ENCODE measurements at places on chromosomes 16 and 17. TPM values are rescaled to one million over a fixed set of nuclear protein-coding genes. Genes with fewer than 3 reads are reported as not detected.
A peak's percentile ranks its signal among the peaks of the same experiment; 100 is the strongest.

Gene PYCARD
- 65.7 TPM for total RNA-seq

Gene CDH1
- 42.7 TPM for total RNA-seq

Gene TMEM220
- total RNA-seq = not detected

Gene SULT1A4
- total RNA-seq = 1.3 TPM

Gene COX11
- total RNA-seq = 50.0 TPM

Gene NEUROD2
- total RNA-seq = not detected

Gene LRRC37A
- total RNA-seq = 1.8 TPM

Gene SKAP1
- 38.4 TPM for total RNA-seq

Gene DNAI2
- total RNA-seq = 0.15 TPM

GRCh38 chr16:22375117-22375962 lies 921 bp upstream of the CDR2 start:
- no peak for DNase-seq

DNA sequence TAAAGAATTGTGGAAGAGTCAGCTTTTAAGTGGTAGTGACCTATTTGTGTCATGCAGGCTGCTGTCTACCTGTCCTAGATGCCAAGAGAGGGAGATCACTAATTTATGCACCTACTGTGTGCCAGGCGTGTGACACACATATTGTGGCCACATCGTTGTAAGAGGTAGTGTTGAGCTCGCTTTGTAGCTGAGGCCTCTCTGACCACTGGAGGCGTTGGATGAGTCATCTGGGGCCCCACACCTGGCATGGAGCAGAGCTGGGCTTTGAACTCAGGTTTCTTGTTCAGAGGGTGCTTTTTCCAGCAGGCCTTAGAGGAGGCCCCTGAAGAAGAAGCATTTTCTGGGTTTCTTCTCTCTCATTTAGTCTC lies 52.3 kb upstream of the LGALS9 start:
- DNase-seq = peak; percentile 57

GRCh38 chr17:73396431-73397277 lies 84.9 kb upstream of the CDC42EP4 start:
- no peak for DNase-seq

GRCh38 chr16:7037495-7037894 lies 295.1 kb upstream of the RBFOX1 start:
- DNase-seq = no peak

DNA sequence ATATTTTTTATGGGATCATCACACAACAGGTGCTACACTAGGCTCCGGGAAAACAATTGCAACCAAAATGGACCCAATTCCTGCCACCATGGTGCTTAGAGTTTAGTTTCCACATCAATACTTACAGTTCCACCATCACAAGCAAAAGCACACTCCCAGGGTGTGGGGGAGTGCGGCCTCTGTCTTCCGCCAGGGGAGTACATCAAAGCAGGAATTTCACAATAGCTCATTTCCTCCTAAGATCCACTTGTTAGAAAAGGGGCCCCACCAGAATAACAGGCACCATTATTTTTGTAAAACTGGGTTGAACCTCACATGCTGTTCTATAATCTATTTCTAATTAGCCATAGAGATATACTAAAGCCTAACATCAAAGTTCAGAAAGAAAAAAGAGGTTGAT lies 44.3 kb upstream of the PSMD7 start:
- DNase-seq = no peak

- no peak for DNase-seq
Observed at GRCh38 chr16:57147381-57148221, 38.2 kb downstream of the PSME3IP1 start.

DNA sequence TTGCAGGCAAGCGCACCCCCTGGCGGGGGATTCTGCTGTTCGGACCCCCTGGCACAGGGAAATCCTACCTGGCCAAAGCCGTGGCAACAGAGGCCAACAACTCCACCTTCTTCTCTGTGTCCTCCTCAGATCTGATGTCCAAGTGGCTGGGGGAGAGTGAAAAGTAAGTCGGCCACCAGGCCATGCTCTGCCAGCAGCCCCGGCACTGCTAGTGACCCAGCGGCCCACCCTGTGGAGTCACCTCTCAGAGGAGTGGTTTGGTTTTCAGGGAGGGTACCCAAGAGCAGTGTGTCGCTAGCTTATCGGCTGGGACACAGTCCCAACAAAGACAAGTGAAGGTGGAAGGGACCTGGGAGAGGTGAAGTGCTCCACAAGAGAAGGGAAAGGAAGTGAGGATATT lies 8.2 kb downstream of the VPS4A start:
- no peak for DNase-seq

GRCh38 chr16:23678430-23679273 lies at the start of gene PLK1:
TSS of gene PLK1 (plus strand) at chr16:23678889. CDS start at chr16:23678933, 44 bp downstream.
- DNase-seq = peak; percentile 37

- no peak for DNase-seq
Observed at GRCh38 chr17:52276381-52277008, 118.0 kb upstream of the CA10 start.

GRCh38 chr17:57595947-57596695 lies 149.0 kb downstream of the CCDC182 start:
- no peak for DNase-seq

- DNase-seq = peak; percentile 94
Observed at GRCh38 chr17:72422505-72423285, 301.9 kb downstream of the SOX9 start.

DNA sequence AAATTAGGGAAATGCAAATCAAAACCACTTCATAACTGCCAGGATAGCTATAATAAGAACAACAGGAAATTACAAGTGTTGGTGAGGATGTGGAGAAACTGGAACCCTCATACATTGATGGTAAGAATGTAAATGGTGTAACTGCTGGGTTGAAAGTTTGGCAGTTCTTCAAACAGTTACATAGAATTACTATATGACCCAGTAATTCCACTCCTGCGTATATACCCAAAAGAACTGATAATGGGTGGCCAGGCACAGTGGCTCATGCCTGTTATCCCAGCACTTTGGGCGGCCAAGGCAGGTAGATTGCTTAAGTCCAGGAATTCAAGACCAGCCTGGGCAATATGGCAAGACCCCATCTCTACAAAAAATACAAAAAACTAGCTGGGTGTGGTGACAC lies 4.5 kb upstream of the CMTM4 start:
- DNase-seq = no peak

DNA sequence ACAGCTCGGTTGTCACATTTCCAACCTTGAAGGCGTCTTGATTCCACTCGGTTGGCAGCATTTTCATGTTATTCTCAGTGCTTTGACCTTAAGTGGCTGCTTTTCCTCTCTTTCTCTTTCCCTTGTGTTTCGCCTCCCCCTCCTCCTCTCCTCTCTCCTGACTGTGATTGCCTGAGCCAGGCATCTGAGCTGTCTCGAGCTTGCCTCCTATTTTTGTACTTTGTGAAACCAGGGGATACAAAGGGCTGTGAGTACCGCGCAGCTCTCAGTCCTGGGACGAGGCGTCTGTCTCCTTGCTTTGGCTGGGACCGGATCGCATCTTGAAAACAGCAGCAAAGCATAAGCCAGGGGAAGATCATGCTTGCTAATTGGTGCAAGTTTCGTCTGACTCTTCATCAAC lies 48.8 kb upstream of the SDK2 start:
- no peak for DNase-seq

DNA sequence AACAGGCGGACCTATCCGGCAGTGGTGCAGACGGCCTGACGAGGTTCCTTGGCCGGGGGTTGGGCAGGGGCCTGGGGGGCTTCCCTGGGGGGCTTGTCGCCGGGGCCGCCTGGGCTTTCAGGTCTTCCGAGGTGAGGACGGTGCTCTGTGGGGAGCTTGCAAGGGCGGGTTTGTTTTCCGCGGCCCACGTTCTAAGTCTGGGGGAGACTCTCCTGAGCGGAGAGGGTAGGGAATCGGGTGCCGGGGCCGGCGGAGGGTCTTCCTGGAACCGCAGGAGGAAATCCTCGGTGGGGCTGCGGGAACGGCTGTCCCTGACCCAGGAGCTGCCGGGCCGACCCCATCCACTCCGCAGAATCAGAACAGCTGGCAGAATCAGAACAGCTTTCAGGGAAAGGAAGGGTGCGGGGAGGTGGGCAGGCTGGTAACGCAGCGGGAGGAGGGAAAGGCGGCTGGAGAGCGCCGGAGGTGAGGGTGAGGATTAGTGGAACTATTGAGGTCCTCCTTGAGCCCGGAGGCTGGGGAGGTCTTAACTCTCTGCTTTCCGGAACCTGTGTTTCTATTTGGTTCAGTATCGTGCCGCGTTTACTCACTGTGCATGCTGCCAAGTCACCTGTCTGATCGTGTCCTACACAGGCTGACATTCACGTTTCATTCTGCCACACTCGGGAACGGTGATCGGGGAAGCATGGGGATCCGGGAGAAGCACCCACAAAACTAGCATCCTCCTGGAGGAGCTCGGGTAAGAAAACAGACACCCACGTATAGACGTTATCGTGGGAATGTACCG lies 28.9 kb downstream of the CPSF4L start:
- DNase-seq = no peak

GRCh38 chr17:5331506-5331905 lies 49.4 kb downstream of the RABEP1 start:
- DNase-seq = no peak

- DNase-seq = no peak
Observed at GRCh38 chr16:27721531-27722181, 171.7 kb downstream of the KATNIP start.

DNA sequence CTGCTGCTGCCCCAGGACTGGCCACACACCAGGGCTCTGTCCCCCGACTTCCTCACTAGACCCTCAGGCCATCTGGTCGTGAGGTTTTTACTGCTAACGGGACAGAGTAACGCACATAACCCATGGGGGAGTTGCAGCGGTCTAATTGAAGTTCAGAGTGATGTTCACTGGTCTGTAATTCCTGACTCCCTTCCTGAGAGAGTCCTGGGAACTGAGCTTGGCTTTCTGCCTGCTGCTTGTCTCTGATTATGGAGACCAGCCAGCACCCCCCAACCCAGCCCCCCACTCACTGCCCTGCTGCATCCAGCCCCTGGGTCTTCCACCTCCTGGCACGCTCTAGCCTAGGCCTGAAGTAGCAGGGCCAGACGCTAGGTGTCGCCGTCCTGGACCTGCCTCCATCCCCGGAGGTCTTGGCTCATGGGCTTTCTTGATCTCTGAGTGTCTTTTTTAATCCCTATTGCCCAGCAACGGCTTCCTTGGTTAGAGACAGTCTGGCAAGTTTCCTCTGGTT lies 192.9 kb downstream of the CCDC182 start:
- no peak for DNase-seq

DNA sequence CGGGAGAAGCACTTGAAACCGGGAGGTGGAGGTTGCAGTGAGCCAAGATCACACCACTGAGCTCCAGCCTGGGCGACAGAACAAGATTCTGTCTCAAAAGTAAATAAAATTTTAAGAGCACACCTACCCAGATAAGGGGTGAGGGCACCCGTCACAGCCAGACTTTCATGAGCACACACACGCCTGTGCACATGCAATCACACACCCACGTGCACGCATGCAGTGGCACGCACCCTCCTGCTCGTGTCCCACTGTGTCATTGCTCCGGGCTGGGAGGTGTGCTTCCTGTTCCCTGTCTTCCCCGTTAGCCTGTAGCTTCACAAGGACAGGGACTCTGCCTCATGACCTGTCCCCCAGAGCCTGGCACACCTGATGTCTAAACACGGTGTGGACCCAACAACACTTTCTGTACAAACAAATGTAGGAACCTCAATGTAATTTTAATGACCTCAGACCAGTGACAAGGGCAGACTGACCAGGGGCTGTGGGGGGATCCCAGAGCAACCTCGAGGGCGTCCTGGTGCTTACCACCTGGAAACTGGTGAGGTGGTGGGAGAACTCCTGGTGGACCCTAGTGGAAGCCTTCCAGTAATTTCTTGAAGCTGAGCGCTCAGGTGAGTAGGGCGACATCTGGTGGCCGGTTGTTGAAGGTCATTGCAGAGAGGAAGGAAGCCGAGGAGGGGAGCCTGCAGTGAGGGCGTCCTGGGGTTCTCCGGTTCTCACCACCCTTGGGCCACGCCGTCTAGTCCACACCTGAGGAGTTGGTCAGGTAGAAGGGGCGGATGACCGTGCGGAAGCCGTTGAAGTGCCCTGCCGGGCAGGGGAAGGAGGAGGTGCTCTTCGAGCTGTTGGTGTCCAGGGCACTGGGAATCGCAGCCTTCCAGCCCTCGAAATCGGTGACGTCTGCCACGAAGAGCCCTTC lies 8.6 kb downstream of the LGALS3BP start:
- no peak for DNase-seq

GRCh38 chr17:5191541-5192417 lies at the start of gene ZNF594:
TSS of gene ZNF594 (minus strand) at chr17:5191868. CDS start at chr17:5184256, 7,612 bp downstream.
- peak; percentile 81 for DNase-seq

DNA sequence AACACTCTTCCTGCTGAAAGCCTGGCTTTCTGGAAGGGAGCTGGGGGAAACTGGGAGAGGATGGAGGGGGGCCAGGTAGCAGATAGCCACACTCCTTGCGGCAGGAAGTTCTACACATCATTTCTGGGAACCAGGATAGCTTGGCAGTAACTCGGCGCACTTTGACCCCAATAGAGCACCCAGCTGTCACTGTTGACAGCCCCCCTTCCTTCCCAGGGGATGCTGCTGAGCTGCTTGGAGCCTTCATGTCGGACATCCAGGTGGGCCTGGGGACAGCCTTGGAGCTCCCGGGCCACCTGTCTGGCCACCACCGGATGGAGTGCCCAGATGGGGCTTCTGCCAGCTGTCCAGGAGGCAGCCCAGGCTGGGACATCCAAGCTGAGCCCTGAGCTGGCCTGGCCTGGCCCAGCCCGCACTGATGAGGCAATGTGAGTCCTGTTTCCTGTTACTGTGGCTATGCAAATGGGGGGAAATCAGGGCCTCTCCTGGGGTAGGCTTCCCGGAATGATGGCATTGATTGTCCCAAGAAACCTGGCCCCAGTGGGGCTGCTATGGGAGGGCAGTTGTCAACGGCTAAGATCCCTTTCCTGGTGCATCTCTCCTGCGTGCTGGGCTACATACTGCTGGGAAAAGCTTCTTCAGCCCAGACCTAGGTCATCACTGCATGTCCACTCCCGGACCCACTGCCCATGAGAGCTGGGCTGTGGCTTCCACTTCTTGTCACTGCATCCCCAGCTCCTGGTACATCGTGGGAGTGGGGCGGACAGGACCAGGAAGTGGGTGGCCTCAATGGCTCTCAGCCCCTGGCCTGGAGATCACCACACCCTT lies 50.0 kb downstream of the SOCS1 start:
- DNase-seq = no peak

DNA sequence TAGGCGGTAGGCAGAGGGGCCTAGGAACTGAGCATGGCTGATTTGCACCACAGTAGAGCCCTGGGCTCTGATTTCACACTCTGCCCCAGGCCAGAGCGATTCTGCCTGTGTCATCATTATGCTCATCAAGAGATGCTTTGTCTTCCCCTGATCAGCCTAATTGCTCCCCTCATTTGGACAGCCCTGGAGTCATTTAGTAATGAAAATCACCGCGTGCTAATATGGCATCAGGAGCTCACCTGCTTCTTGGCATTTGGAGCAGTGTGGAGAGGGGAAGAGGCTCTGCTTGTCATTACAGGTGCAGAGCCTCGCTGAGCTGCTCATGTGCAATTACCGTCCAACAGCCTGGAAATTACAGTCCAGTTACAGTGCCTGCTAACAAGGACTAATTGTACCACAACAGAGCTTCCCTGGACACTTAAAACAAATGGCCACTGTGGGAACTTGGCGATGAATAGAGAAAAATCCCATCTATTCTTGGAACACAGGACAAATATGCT lies 157.1 kb upstream of the WSCD1 start:
- no peak for DNase-seq

Data from GM12878 (cell line).